ENCODE measurements at places on chromosomes 3 and 15. TPM values are rescaled to one million over a fixed set of nuclear protein-coding genes. Genes with fewer than 3 reads are reported as not detected.

GRCh38 chr3:100440895-100441294 is 39.6 kb downstream of the LNP1 start:
- no peak for DNase-seq
- no peak overlapping the region for H3K27ac ChIP-seq
- H3K4me1 ChIP-seq: no peaks in the 10 kb centered on the region
- H3K4me3 ChIP-seq: no peak overlapping the region
- H3K36me3 ChIP-seq: no peaks in the 10 kb centered on the region

PPP4R2 gene
- 55.6 TPM for total RNA-seq

DNA sequence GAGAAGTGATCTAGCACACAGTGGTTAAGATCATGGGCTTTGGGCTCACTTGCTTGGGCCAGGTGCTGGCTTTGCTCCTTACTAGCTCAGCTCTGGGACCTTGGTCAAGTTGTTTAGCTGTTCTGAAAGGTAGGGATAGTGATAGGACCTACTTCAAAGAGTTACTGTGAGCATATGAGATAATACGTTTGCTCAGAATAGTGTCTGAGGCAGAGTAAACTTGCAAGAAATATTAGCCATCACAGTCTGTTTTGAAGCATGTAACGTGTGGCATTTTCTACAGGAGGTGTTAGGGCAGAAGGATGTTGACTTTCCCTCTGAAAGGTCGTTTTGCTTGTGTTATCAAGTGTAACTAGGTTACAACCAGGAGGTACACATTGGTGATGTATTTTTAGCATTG is 34.5 kb upstream of the NFKBIZ start:
- no peak overlapping the region for H3K4me3 ChIP-seq
- no peak for DNase-seq
- H3K27me3 ChIP-seq: no peaks in the 10 kb centered on the region
- H3K27ac ChIP-seq: no peak overlapping the region
- no peaks in the 10 kb centered on the region for H3K4me1 ChIP-seq

DNA sequence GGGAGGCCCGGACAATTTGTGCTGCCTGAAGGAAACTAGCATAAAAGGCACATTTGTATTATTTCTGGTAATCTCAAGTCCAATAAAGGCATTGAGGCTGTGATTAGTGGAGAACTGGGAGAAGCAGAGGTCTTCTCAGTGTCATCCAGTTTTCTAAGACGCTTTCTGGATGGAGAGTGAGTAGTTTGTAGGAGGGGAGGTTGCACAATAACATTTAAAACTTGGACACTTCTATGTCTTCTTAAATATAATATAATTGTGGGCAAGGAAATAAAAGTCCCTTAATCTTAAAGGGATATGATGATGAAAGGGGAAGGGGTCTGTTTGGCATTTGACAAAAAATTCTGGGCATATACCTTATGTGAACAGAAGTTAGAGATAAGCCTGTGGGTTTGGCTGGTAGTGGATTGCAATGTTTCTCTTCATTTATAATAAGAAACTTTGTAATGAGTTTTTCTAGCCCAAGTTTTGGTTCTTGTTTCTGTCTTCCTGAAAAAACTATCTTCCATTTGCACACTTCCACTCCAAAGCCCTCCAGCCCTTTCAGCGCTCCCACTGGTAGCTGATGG is 291.6 kb upstream of the TGFBR2 start:
- H3K4me3 ChIP-seq: no peak overlapping the region
- no peaks in the 10 kb centered on the region for H3K36me3 ChIP-seq
- H3K4me1 ChIP-seq: no peaks in the 10 kb centered on the region
- no peaks in the 10 kb centered on the region for H3K27me3 ChIP-seq
- DNase-seq: no peak
- no peak overlapping the region for H3K27ac ChIP-seq

XIRP1 gene
- total RNA-seq: 0.91 TPM

SPTBN5 gene
- 0.38 TPM for total RNA-seq

DNA sequence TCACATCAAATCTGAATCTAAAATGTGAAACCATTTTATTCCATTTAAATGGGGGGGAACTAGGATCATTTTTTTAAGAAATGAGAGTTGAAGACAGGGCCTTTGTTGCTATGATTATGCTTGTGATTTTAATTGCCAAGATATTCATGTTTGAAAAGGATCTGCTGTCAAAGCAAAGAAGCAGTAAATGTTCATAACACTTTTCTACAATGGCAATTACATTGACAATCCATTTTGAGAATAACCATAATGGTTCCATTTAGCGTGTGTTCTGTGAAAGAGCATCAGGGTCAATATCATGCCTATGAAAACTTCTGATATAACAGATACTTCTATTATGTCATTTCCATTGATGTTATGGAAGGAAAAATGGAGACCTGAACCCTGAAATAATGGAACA is 745.8 kb upstream of the SGO1 start:
- H3K27me3 ChIP-seq: no peaks in the 10 kb centered on the region
- no peaks in the 10 kb centered on the region for H3K4me1 ChIP-seq
- H3K36me3 ChIP-seq: no peaks in the 10 kb centered on the region

MTHFS gene
- total RNA-seq: 19.0 TPM

DNA sequence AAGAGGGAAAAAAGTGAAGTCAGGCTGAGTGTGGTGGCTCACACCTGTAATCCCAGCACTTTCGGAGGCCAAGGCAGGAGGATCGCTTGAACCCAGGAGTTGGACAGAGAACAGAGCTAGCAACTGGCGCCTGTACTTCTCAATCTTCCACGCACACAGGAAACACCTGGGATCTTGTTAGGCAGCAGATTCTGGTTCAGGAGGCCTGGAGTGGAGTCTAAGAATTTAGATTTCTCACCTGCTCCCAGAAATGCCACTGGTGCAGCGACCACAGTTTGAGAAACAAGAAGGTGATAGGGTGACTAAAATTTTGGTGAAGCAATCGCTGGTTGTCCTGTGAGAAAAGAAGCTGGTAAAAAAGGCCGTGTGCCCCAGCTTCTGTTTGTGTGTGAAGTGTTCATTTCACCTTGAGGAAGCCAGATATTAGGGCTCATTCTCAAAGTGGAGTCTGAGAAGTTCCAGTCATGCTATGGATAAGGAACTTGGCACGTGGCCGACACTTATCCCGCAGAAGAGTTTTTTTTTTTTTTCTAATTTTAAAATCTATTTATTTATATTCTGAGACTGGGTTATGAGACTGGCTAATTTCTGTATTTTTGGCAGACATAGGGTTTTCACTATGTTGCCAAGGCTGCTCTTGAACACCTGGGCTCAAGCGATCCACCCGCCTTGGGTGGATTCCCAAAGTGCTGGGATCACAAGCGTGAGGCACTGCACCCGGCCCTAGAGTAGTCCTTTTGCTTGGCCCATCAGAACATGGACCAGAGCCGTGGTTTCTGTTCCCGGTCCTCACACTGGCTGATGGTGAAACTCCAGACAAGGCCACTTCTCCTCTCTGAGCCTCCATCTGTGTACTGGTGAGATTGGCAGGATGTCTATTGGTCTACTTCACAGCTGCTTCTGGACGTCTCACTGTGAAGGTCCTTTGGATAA is 324.6 kb upstream of the PROK2 start:
- no peak overlapping the region for H3K27ac ChIP-seq
- H3K36me3 ChIP-seq: no peaks in the 10 kb centered on the region
- H3K27me3 ChIP-seq: no peaks in the 10 kb centered on the region
- no peak for DNase-seq
- no peaks in the 10 kb centered on the region for H3K4me1 ChIP-seq

DNA sequence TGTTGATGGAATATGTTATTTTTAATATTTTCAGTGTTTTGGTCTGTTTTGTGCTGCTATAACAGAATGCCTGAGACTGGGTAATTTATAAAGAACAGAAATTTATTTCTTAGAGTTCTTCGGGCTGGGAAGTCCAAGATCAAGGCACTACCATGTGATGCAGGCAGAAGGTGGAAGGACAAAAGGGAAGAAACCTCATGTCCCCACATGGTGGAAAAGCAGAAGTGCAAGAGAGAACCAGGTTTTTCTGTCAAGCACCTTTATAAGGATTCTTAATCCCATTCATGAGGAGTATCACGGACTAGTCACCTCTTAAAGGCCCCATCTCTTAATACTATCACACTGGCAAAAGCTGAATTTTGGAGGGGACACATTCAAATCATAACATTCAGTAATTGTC is 57.9 kb upstream of the EPHB3 start:
- H3K36me3 ChIP-seq: no peaks in the 10 kb centered on the region
- H3K27me3 ChIP-seq: no peaks in the 10 kb centered on the region
- H3K4me3 ChIP-seq: no peak overlapping the region
- H3K4me1 ChIP-seq: peaks cover 12% of the 10 kb centered on the region

CHRNA5 gene
- 21.7 TPM for total RNA-seq

DNA sequence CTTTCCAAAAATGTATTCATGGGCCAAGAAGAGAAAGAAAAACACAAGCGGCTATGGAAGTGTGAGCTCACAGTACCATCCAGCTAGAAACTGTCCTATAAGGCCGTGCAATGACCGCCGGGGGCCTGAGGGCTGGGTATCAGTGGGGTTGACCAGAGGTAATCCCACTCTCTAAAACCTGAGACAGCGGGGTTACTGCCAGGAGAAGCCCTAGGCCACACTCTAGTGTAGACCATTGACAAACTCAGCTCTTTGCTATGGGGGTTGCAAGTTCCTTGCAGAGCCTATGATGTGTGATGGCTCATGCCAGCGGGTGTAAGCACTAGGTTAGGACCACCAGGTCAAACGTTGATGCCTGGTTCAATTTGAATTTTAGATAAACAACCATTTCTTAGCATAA is 25.9 kb upstream of the SLCO2A1 start:
- H3K27ac ChIP-seq: no peak overlapping the region
- no peaks in the 10 kb centered on the region for H3K27me3 ChIP-seq
- H3K36me3 ChIP-seq: no peaks in the 10 kb centered on the region

DNA sequence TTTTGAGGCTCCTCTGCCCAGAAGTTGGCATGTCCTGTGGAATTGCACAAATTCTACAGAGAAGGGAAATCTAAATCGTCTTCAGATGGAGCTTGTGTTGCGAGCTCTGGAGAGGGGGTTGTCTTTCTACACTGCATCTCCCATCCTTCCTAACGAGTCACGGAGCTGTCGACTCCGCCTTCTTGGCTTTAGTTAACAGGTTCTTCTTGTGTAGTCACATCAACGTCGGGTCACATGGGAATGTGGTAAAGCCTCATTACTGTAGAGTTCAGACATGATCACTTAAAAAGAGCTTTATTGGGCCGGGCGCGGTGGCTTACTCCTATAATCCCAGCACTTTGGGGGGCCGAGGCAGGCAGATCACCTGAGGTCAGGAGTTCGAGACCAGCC is 60.0 kb downstream of the DNASE1L3 start:
- no peak for DNase-seq
- no peaks in the 10 kb centered on the region for H3K36me3 ChIP-seq
- no peaks in the 10 kb centered on the region for H3K4me1 ChIP-seq
- no peak overlapping the region for H3K4me3 ChIP-seq
- no peaks in the 10 kb centered on the region for H3K27me3 ChIP-seq

- H3K27ac ChIP-seq: no peak overlapping the region
- DNase-seq: no peak
- no peak overlapping the region for H3K4me3 ChIP-seq
- no peaks in the 10 kb centered on the region for H3K27me3 ChIP-seq
- H3K4me1 ChIP-seq: no peaks in the 10 kb centered on the region
Observed at GRCh38 chr3:194439881-194440550, 41.0 kb upstream of the GP5 start.

PDCD10 gene
- total RNA-seq: 49.7 TPM

- no peak overlapping the region for H3K27ac ChIP-seq
- H3K4me1 ChIP-seq: no peaks in the 10 kb centered on the region
- H3K4me3 ChIP-seq: no peak overlapping the region
- no peaks in the 10 kb centered on the region for H3K36me3 ChIP-seq
- DNase-seq: no peak
Observed at GRCh38 chr3:29711255-29711771, 430.4 kb downstream of the RBMS3 start.

- DNase-seq: peak; percentile 37
- no peak overlapping the region for H3K27ac ChIP-seq
- peaks cover 6% of the 10 kb centered on the region for H3K4me1 ChIP-seq
- no peaks in the 10 kb centered on the region for H3K36me3 ChIP-seq
Observed at GRCh38 chr15:34616613-34617012, 33.2 kb upstream of the GOLGA8B start.

GOLGA8S gene
- not detected for total RNA-seq
